ENCODE measurements at places on chromosomes 4 and X.
A peak's percentile ranks its signal among the peaks of the same experiment; 100 is the strongest.

- no peak for DNase-seq
These were observed 8.3 kb downstream of the RPS4X start for GRCh38 chrX:72268597-72269365.

DNA sequence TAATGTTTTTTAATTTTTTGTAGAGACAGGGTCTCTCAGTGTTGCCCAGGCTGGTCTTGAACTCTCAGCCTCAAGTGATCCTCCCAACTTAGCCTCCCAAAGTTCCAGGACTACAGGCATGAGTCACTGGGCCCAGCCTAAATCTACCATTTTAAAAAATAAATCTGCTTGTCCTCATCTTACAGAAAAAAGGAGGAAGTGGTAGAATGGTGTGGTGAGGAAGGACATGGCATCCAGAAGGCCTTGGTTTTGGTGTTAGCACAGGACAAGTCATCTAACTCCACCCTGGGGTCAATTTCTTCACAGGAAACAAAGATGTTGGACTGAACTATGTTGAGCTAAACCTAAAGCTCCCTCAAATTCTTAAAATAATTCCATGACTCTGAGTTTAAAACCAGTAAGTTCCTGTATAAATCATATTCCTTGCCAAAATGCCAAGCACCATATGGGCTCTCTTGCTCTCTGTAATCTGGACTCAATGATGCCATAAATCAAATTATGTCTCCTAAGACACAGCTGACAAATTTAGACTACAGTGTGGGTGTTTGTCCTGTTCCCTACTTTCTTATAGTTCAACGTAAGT, 253.9 kb upstream of the NOCT start:
- no peak for DNase-seq

GRCh38 chrX:42920752-42921151, 142.8 kb upstream of the PPP1R2C start:
- no peak for DNase-seq

DNA sequence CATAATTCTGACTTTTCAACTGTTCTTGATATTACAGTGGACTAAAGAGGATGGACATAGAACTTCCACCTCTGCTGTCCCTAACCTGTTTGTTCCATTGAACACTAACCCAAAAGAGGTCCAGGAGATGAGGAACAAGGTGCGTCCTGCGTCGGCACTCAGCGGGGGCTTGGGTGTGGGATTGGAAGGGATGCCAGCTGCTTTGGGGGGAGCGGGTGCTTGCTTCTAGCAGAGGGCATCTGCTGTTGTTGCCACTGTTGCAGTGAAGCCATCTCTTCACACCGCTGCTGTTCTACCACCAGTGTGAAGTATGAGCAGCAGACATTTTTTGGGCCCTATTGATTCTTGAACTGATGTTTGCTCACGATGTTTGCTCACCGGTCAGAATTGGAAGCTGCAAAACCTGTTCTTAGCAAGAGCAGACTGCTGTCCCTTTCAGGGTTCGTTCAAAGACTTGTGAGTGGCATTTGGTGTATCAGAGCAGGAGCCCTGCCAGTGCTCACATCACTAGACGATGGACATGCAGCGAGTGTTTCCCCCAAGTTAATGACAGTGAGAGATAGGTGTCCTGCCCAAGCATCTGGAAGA, 55.4 kb downstream of the NOP14 start:
- DNase-seq = no peak

- no peak for DNase-seq
These were observed 19.9 kb upstream of the C4orf51 start for GRCh38 chr4:145660064-145660463.

DNA sequence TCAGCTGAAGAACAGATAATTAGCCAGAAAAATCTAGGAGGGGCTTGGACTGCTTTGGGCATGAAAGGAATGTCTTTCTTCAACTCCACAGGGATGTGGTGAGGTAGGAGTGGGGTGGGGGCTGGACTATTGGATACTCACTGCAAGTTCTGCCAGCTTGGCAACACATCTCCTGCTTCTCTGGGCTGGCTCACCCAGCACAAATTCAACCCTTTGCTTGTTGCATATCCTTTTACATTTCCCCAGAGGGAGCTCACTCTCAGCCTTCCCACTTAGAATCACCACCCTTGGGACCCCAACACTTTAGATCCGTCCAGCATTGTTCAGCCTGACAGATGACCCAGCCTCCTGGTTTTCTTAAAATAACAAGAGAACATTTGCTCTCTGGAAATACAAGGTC, 120.6 kb downstream of the KDR start:
- no peak for DNase-seq

GRCh38 chrX:46341767-46342322, 203.4 kb downstream of the ZNF674 start:
- no peak for DNase-seq

- DNase-seq = no peak
These were observed 123.3 kb downstream of the EPHA5 start for GRCh38 chr4:65546882-65547416.

GRCh38 chrX:77723681-77724080, 62.3 kb downstream of the ATRX start:
- DNase-seq = no peak

- DNase-seq = no peak
These were observed 361.8 kb downstream of the FAT4 start for GRCh38 chr4:125676583-125676982.

GRCh38 chr4:77385124-77385969, 220.3 kb upstream of the CXCL13 start:
- DNase-seq = peak; percentile 3

GRCh38 chr4:88792268-88792781, 94.7 kb upstream of the NAP1L5 start:
- no peak for DNase-seq

- no peak for DNase-seq
These were observed 65.7 kb upstream of the FGF13 start for GRCh38 chrX:138777230-138777629.

DNA sequence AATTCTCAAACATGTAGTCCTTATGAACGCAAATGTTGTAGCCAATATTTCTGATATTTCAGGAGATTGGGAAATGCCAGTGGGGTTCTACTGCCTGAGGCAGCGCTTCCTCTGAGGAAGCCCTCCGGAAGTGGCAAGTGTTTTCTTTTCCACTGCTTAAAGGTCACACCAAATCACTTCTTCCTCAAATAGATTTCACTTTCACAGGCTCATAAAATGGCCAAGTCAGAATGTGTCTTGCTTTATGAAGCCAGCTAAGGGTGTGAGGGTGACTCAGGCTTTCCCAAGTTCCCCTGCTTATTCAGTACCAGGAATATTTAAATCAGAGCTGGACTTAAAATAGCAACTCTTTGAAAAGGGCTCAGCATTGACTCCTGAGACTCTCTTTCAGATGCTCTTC, 514.2 kb upstream of the DIPK2B start:
- DNase-seq = no peak

GRCh38 chrX:96978906-96979305, 95.2 kb downstream of the RPA4 start:
- DNase-seq = no peak

DNA sequence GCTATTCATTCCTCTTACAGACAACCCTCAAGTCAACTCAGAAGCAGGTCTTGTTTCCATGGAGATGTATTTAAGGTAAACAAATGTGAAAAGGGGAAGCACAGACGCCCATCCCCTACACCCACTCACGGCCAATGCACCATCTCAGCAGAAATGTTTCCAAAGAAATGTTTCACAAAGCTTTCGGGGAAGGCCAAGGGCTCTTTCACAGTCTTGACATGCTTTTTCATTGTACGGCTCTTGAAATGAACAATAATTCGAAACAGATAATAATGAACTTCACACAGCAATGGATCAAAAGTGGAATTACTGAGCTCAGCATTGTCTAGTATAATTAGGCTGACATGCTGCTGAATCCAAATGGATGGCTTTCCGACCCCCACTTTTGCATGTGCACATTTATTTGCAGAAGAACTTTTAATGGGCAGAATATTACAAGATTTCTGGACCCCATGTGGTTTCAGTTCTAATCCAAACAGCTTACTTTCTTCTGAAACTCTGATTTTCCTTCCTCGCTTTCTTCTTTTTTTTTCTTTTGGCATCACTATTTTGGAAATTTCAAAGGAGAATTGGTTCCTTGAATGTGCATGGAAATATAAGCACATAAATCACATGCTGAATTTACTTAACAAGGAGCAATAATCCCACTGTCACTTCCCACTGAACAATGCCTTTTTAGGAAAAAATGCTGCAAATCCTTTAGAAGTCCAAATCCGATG, 160.9 kb downstream of the SMIM20 start:
- DNase-seq = peak; percentile 20

- no peak for DNase-seq
These were observed 2.7 kb downstream of the RASL11B start for GRCh38 chr4:52864793-52865192.

GRCh38 chr4:2487632-2488031, 18.7 kb downstream of the RNF4 start:
- DNase-seq = no peak

- no peak for DNase-seq
These were observed 94.2 kb downstream of the GPAT3 start for GRCh38 chr4:83629945-83630721.

DNA sequence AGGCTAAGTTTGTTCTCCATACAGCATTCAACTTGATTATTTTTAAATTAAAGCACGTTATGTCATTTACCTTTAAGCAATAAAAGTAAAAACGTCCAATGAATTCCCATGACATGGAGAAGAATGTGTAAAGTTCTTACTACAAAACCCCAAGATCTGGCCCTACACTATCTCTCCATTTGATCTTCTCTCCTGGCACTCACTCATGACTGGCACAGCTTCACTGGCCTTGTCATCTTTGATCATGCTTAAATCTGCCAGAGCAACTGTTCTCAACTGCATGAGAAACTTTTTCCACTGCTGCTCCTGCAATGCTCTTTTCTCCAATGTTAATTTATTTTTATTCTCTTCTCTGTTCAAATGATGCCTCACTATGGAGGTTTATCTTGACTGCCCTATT, 1109.0 kb upstream of the IGFBP7 start:
- no peak for DNase-seq

- no peak for DNase-seq
These were observed 127.4 kb upstream of the ANKRD50 start for GRCh38 chr4:124839786-124840390.

GRCh38 chr4:26857278-26858034, 3.2 kb upstream of the STIM2 start:
- peak; percentile 85 for DNase-seq

DNA sequence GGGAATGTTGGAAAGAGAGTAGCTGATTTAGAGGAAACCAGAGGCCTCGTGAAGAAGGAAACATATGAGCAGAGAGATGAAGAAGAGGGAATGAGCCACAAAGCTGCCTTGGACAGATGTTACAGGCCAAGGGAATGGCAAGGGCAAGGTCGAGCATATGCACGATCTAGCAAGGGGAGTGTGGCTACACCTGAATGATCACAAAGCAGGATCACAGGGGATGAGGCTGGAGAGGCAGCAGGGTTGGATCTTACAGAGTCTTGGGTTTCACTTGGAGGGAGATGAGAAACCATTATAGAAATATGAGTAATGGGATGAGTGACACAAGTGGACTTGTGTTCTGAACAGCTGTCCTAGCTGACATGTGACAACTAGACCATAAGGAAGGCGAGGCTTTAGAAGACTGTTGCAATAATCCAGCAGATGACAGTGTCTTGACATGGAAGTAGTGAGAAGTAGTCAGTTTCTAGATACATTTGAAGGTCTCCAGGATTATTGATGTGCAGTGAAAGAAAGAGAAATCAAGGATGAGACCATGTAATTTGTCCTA, 58.7 kb downstream of the RASGEF1B start:
- DNase-seq = no peak

DNA sequence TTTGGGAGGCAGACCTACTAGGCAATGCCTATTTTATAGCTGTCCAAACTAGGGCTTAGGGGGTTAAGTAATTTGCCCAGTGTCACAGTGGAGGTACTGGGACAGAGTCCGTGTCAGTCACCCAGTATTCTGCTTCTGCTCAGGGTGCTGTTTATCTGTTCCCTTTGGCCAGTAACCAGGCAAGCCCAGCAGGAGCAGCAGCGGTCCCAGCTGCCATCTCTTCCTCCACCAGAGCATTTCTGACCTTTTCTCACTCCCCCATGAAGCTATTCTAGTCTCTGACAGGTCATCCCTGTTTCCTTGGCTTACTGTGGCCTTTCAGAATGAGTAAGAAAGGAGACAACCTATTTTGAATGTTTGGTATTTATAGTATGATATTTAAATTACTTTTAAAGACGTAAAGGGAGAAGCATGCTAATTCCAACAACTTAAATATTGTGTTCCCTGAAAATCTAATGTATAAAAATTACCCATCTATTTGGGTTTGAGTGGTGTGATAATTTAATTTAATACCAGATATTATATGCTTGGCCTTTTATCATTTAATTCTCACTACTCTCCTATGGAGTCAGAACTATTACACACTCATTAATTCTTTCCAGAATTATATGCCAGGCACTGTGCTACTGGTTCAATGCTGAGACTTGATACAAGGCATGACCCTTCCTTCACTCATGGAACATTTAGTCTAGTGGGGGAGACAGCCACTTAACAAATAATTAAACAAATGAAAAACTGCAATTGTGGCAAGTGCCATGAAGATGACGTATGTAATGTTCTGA, 60.6 kb downstream of the RPS6KA3 start:
- no peak for DNase-seq

DNA sequence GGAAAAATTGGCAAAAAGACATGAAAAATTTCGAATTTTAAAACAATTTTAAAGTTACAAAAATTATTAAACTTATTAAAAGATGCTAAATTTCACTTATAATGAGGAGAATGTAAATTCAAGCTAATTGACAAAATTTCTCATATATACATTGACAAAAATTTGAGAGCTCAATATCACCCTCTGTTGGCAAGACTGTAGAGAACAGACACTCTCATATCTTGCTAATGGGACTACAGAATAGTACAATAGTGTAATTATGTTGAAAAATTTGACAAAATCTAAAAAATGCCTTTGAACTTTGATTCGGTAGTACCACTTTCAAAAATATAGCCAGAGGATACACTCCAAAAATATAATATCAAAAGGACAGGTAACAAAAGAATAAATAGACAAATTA, 29.8 kb downstream of the DCAF8L2 start:
- DNase-seq = no peak

- DNase-seq = no peak
These were observed 327.4 kb downstream of the KCTD8 start for GRCh38 chr4:44121210-44121609.

- DNase-seq = no peak
These were observed 561.5 kb downstream of the INPP4B start for GRCh38 chr4:142284402-142285221.

GRCh38 chrX:41468647-41469323, 21.6 kb downstream of the NYX start:
- no peak for DNase-seq

GRCh38 chr4:118888666-118889311, at the start of gene SYNPO2:
TSS of gene SYNPO2 (plus strand) at chr4:118888854. CDS start at chr4:118889037, 183 bp downstream.
- no peak for DNase-seq

DNA sequence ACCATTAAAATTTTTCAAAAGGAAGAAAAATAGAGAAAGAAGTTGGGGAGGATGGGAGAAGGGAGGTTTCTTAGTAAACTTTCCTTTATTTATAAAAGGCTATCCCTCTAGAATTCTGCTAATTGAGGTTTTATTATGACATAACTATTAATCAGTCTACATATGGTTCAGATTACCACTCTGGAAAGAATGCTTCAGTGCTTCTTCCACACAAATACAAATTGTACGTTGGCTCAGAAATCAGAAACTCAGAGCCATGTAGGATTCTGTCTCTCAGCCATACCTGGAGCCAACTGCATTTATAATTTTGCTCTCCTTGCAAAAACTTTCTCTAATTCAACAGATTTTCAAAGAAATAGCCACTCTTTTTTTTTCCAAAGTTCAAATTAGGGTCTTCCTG, 37.1 kb downstream of the SRPX start:
- no peak for DNase-seq

GRCh38 chr4:123889507-123889906, 492.9 kb downstream of the SPRY1 start:
- DNase-seq = no peak

- no peak for DNase-seq
These were observed 77.5 kb downstream of the INTS12 start for GRCh38 chr4:105630670-105631655.

Measured in stimulated activated CD8-positive, alpha-beta memory T cell treated with anti-CD3 and anti-CD28 coated beads, Interleukin-4, amount 100 ng/mL, for 4 hours (primary cell).